Renal pelvis (tissue), 12 donors: ENCODE measurements at places on chromosomes 12 and 14. TPM values are rescaled to one million over a fixed set of nuclear protein-coding genes. Genes with fewer than 3 reads are reported as not detected.

FOXG1 gene
- polyA plus RNA-seq: 0.43 TPM

P2RX2 gene
- 1.6 TPM for polyA plus RNA-seq

PROX2 gene
- polyA plus RNA-seq: 3.3 TPM

WDR20 gene
- 35.1 TPM for polyA plus RNA-seq

OR4K17 gene
- polyA plus RNA-seq: 0.05 TPM

DNA sequence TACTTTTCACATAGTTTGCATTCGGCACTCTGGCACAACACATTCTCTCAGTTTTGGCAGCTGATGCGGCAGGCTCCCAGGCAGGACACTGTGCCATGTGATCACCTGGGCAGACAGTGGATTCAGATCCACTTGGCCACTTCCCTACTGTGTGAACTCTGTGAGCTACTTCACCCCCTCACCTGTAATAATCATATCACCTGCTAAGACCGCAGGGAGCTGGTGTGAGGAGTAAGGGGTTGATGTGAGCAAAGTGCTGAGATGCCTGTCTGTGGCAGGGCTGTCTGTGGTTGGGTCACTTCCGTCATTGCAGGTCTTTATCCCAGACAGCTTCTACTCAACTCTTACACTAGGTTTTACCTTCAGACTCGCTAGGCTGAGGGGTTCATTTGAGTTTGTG is 50.4 kb upstream of the AMN start:
- no peak for DNase-seq

DNA sequence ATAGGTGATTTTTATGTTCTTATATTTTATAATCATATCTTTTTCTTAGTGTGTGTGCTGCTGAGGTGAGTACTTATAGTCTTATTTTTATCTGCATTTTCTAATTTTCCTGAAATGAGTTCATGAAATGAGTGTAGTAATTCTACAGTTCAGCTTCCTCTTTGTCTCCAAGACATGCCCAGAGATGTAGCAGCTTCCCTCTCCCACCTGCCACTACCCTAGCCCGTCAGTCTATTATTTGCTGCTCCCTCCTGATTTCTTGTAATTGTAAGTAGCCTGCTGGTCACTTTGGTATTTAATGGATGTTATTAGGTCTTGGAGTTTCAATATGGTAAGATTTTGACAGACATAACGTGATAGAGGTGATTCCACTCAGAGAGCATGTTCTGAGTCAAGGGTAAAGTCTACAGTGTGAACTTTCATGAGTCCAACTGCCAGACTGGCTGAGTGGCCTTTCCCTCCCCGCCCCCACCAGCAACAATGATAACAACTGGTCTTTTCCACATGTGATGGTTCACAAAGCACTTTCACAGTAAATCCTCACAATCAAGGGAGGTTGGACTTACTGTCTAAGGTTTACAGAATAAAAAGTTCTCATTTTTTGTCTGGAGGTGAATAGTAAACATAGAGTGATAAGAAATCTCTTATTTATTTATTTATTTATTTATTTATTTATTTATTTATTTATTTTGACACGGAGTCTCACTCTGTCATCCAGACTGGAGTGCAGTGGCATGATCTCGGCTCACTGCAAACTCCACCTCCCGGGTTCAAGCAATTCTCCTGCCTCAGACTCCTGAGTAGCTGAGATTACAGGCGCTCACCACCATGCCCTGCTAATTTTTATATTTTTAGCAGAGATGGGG is 4.2 kb upstream of the RIPK3 start:
- no peak for DNase-seq

DNA sequence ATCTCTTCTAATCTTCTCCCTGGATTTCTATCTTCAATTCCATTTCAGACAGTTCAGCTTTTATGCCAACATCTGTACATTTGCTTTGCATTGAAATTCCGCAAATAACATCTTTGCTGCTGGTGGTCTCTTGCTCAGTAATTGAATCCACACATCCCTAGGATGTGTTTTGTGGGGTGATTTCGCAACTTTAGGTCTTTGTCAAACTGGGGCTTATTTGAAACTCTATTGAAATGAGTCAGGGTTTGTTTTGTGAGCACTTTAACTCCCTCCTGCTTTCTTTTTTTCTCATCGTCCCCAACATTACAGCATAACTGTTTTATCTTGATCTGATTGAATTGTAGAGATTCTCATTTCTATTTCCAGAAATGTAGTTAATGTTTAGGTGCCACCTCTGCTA is 404.3 kb downstream of the NPAS3 start:
- no peak for DNase-seq
